ENCODE measurements at places on chromosomes 6 and 20.

DNA sequence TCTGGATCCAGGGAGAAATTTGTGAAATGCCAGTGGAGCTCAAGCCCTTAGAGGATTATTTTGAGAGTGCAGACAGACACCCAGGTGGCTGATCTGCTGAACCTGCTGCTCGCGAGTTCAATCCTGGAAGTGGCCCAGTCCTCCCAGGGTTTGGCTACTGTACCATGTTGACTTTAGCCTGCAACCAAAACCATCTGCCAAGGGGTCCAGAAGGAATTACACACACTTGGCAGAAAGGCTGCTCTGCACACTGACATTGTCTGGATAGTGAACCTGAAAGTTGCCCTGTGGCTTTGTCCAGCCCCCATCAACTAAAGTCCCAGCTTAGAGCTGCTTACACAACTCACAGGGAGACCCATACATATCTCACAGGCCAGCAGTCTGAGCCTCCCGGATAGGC, 21.6 kb upstream of the PI3 start:
- no peak for DNase-seq

GRCh38 chr6:71420095-71420692, 131.6 kb downstream of the OGFRL1 start:
- no peak for DNase-seq

GRCh38 chr6:157840776-157841175, 17.7 kb downstream of the SNX9 start:
- DNase-seq, result peak; percentile 44

DNA sequence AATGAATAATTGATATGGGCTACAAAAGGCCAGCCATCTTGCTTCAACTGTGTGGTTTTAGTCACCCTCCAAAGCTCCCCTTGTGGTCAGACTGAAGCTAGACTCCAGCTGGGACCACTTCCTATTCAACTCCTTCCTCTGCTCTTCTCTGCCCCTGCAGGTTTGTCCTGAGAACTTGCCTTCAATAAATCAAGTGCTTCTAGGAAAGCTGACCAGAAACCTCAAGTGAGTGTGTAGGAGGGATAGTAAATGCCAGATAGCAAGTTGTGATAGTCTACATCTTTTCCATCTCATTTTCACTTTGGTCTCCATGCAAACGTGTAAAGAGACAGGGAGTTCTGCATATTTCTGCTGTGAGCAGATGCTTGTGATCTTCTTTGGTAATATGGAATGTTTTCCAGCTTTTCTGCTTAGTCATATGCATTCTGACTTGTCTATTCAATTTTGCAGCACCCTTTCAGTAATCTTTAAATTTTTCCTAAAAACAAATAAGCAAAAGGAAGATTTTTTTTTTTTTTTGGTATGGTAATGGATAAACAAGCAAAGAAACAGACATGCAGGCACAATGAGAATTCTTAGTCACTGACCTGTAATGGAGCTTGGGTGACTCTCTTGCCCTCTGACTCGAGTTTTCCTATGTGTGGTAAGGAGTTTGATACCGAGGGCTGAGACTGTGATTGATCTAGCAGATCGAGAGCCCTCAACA, 201.3 kb upstream of the BTBD3 start:
- DNase-seq, result peak; percentile 80

DNA sequence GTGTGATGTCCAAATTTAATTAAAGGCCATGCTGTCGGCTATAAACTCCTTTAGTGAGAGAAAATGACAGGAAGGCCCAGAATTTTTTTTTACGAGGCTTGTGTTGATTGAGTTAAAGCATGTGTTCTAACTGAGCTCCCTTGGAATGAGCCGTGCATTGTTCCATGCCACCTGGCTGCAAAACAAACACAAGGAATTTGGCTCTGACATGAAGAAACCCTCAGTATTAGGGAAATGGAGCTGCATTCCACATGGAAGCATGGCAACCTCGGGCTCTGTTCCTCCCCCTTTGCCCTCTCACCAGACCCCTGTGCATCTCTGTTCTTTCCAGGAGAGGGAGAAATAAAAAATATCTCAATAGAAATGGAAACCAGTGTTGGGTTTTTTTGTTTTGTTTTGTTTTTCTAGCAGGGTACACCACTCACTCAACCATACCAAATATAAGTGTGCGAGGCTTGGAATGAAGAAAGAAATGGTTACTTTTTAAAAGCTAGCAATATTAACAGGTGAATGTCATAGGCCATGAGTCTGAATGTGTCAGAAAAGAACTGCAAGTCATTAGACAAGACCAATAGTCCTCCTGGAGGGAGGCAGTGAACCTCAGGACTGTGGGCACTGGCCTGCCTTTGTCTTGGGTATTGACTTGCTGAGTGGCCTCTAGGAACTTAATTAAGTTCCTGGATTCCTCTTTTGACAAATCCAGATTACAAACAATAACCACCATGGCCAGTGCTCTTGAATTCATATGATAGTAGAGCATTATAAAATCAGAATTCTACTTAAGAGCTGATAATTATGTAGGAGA, 935.1 kb downstream of the KIF16B start:
- DNase-seq, result no peak

DNA sequence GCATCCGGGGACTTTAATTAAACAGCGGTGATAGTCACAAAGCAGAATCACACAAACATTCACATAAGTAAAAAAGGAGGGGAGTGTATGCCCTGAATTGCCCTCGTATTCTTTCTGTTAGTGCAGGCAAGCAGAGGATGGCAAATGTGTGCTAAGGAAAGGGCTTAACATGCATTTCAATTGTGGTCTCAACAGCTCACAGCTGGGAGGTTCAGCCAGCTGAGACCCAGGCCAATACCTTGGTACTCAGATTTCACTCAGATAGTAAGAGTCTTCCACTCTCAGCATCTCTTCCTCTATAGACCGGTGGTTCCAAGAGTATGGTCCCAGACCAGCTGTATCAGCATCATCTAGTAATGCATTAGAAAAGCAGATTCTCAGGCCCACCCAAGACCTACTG, 215.1 kb downstream of the PHACTR1 start:
- DNase-seq, result no peak

DNA sequence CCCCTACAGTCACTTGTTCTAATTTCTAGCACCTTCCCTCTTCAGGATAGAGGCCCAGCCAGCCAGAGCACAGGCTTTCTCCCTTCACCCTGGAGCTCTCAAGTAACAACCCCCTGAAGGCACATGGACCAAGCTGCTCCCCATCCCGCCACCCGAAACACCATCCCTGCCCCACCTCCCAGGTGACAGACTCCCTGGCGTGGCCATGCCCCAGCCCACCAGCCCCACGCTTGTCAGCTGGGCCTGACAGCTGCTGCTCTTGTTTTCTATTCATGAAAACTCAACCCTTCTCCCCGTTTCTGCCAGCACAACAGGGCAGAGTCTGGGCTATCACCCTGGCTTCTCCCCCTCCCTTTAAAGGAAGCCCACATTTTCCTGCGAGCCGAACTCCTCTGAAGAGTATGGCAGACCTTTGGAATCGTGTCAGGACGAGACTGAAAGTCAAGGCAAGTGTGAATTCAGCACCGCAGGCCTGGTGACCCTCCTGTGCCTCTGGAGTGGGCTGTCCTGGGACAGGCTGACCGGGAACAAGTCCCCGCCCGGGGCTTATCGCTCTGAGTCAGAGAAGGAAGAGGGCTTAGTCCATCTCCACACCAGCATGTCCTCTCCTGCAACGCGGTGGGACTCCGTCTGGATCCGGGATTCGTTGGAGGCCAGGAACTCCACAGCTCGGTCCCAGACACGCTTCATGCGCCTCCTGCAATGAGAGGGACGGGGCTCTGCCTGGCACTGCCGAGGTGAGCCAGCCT, 16.7 kb downstream of the LEMD2 start:
- no peak for DNase-seq

Data from HS-5 (cell line).